ENCODE measurements at places on chromosomes 11 and 22.

DNA sequence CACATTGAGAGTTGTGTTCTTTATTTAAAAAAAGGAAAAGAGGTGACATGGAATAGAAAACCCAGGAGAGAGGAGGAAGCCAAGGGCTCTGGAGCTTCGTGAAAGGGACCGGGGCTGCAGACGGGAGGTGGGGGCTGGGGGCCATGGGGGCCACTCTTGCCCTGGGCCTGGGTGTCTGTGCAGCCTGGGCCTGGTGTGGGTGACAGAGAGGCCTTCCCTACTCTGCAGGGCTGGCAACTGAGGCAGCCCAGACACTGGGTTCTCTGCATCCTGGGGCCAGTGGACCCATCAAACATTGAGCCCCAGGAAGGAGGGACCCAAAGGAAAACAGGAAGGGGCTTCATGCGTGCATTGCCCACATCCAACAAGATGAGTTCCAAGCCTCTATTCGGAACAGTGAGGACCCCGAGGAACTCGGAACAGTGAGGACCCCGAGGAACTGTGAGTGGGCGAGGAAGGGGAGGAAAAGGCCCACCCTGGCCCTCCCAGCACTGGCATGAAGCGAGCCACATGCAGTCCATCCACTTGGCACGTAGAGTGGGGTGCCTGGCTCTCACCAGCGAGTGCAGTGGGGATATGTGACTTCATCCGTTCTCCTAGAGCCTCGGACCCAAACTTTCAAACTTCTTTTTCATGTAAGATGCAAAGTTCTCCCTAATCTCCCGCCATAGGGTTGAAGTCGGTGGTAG lies 1121.6 kb downstream of the BRD1 start:
- DNase-seq, result no peak

GRCh38 chr11:127789927-127790326 lies 789.4 kb upstream of the KIRREL3 start:
- no peak for DNase-seq

- DNase-seq, result no peak
These were observed 17.5 kb upstream of the SLC25A1 start for GRCh38 chr22:19195796-19196731.

GRCh38 chr11:41382927-41383326 lies 76.5 kb downstream of the LRRC4C start:
- no peak for DNase-seq

GRCh38 chr11:10798330-10798928 lies 10.3 kb downstream of the EIF4G2 start:
- no peak for DNase-seq

- DNase-seq, result no peak
These were observed 34.7 kb upstream of the FCHSD2 start for GRCh38 chr11:73176874-73177155.

DNA sequence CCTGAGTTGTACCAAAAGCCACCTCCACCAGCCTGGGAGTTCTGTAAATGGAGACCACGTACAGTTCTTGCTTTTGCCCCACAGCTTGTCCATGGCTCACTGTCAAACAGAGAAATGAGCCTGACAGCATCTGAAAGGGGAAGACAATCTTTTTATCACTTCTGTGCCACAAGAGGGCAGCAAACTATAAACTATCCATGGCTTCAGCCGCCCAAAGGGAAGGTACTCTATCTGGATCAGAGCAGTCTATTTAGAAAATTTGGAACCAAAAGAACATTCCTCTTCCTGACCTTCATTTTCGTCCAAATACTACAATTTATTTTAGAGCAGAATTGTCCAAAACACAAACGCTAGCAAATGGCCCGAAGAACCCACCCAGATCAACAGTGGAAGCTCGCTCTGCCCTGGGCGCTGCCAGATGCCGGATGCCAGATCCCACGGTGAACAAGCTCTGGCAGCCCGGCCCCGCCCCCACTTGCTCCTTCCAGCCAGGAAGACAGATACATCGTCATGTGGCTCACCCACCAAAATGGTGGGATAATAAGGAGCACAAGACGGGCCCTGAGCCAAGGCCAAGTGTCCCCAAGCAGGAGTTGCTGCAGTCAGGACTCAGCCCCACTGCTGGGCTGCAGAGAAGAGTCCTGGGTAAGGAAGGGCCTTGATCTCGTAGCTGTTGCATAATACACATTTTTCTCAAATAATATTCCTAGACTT lies 23.9 kb upstream of the SCGB1A1 start:
- DNase-seq, result peak; percentile 88

DNA sequence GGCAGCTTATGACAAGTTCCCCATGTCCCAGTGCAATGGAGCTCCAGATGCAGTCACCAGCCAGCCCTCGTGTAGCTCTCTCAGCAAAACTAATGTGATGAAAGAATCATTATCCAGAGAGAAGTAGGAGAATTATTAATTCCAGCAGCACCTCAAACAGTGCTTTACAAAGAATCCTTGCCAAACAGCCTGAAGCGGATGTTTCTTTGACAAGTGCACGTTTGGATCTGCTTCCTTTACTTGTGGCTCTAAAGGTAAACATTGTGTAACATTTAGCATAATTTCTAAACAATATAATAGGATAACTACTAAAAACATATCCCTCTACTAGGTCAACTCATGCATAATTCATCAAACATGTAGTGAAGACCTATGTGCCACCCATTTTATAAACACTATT lies 197.0 kb downstream of the FAM181B start:
- DNase-seq, result no peak

- no peak for DNase-seq
These were observed 21.9 kb downstream of the ATG16L2 start for GRCh38 chr11:72836111-72836510.

- DNase-seq, result no peak
These were observed 76.0 kb downstream of the MRTFA start for GRCh38 chr22:40560551-40560950.

DNA sequence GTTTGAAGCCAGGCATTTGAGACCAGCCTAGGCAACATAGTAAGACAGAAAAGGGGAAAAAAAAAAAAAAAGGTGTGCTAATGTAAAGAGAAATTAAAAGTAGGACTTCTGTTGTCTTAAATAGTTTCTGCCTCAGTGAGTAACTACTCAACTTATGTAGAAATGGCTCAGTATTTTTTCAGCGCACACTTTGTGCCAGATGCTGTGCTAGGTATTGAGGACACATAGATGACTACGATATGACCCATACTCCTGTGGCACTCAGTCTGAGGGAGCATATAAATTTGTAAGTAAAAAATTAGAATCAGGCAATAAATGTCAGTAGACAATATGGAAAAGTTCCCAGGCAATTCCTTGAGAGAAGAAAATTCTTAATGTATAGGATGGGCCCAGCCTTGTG lies 93.9 kb downstream of the YAP1 start:
- no peak for DNase-seq

DNA sequence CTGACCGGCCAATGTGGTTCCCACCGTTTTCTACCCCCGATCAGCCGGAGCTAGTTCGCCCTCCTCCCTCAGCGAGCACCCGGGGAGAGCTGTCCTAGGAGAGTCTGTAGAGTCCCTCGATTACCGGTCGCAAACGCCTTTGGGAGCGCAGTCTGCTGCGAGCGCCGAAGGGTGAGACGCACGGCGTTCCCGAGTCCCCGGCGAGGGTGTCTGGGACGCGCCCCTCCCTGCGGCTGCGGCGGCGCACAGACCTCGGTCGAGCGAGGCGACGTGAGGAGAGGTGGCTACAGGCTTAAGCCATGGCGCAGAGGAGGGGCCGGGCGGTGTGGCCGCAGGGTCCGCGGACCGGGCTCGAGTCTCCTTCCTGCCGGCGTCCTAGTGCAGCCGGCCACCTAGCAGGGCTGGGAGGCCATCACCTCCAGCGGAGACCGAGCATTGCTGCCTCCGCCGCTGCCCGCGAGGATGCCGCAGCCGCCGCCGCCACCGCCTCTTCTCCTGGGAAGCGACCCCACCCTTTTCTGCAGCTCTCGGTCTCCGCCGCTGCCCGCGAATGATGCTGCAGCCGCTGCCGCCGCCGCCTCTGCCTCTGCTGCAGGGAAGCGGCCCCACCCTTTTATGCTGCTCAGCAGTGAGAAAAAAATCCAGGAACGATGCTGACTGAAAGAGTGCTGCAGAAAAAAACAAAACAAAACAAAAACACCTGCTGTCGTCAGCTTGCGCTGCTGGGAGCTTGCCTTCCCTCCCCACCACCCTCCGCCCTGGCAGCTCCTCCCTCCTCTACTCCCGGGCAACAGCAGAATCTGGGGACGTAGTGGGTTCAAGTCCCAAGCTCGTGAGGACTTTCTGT lies at the start of gene MAP6:
Gene MAP6, minus strand, starts transcription at position 588 of the 847 bp plus-strand sequence. CDS start 669 bp downstream, outside the sequence.
- no peak for DNase-seq

DNA sequence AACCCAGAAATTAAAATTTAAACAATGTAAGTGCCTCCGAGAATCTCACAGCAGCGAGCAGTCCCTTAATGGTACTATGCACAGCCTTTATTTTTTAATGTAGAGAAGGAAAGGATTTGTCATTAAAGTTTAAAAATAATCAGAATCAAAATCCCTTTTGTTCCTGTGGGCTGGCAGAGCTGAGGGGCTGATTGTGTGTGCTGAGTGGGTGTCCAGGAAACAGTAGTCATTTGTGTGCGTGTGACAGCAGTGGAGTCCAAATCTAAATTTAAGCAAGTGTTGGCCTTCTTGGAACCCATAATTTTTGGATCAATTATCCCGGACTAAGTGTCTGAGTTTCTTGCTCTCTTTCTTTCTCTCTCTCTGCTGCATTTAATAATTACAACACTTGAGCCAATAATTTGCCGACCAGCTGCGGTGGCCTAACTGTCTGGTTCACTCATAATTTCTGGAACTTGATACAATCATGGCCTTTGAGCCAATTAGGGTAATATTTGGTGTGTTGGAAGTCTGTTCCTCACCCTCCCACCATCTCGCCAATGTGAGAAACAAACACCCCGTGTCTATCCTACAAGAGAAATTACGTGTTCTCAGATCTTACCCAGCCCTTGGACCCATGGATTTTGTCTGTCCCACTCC lies 528.0 kb downstream of the SOX6 start:
- DNase-seq, result no peak

GRCh38 chr11:34522188-34522587 lies 8.6 kb upstream of the ELF5 start:
- DNase-seq, result no peak

DNA sequence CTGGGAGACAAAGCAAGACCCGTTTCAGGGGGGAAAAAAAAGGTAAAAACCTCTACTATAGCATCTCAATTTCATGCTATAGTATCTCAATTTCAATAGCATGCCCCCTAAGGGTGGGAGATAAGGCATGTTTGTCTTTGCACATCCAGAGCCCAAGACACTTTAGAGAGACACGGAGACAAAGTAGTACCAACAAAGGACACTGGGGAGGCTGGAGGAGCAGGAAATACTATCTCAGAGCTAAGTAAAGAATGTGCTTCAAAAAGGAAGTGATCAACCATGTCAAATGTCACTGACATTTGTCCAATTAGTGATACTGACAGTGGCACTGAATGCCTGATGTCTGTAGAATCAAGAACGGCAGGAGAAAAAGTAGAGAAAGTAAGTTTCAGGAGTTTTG lies 68.6 kb downstream of the RRAS2 start:
- no peak for DNase-seq

DNA sequence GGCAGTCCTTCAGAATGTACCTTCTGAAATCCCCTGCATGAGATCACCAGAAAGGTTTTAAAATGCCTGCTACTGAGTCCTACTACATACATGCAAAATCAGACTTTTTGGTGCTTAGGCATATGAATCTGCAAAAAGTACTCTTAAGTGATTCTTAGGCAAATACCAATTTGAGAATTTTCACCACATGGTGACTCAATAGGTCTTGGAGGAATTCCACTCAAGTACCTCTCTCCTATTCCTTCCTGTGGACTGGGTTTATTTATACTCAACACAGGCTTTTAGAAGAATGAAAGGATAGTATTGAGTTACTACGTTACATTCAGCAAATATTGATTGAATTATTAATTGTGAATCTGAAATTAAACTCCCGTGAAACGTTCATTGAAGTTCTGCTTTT lies 223.9 kb downstream of the CNTN5 start:
- no peak for DNase-seq

DNA sequence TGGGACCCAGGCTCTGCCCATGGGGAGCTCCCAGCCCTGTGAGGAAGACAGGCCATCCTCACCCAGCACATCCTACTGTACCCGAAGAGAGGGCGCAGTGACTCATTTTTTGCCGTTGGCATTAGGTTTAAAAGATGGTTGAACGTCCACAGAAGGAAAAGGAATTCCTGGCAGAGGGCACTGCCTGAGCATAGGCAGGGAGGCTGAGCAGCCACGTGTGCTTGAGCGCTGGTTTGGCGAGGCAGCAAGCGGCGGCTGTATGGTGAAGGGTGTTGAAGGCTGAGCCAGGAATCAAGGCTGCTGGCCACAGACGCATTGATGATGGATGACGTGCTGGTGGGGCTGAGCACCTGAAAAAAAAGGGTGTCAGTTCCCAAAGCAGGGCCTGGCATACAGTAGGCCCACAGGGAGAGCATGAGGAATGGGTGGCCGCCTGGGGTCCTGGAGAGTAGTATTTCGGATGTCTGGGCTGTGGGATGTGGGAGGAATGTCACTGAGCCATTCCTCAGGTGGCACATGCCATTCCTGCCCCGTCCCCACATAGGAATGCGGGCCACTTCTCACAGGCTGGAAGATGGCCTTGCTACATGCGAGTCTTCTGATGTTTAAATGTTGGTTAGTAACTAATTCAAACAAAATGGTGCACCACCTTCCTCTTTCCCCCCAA lies 112.5 kb downstream of the KIAA1671 start:
- DNase-seq, result no peak

GRCh38 chr22:19873138-19873959 lies 18.7 kb upstream of the GNB1L start:
- DNase-seq, result no peak

- no peak for DNase-seq
These were observed 18.2 kb downstream of the LARGE1 start for GRCh38 chr22:33902073-33902472.

DNA sequence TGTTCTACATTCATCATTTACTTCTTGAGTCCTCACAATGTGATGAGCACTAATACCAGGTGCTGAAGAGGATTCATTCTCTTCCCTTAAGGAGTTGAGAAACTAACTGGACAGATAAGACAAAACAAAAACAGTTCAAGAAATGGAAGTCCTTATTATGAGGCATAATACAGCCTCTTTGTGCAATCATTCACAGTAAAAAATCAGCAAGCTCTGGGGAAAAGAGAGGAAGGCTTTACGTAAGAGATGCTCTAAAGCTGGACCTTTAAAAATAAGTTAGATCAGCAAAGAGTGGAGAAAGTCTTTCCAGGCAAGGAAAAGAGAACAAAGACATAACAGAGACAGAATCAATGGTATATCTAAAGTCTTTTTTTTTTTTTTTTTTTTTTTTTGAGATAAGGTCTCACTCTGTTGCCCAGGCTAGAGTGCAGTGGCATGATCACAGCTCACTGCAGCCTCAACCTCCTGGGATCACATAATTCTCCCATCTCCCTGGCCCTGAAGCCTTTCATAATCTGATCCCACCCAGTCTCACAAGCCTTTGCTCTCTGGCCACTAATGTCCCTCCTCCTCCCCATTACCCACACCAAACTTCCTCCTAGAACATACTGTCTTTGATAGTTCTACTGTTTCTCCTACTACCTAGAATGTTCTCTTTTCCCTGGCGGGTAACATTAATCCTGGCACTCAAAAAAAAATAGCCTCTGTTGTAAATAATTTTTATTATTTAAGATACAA lies 40.9 kb downstream of the MRTFA start:
- DNase-seq, result no peak

GRCh38 chr11:86101941-86102407 lies 33.1 kb upstream of the PICALM start:
- no peak for DNase-seq

GRCh38 chr11:107689317-107690202 lies 22.3 kb downstream of the SLN start:
- no peak for DNase-seq
